ENCODE measurements at places on chromosomes 3 and 15.

- DNase-seq, result no peak
Observed at GRCh38 chr3:11508346-11509172, 135.2 kb downstream of the VGLL4 start.

GRCh38 chr3:45084820-45085816, 59.0 kb downstream of the CLEC3B start:
- DNase-seq, result no peak

DNA sequence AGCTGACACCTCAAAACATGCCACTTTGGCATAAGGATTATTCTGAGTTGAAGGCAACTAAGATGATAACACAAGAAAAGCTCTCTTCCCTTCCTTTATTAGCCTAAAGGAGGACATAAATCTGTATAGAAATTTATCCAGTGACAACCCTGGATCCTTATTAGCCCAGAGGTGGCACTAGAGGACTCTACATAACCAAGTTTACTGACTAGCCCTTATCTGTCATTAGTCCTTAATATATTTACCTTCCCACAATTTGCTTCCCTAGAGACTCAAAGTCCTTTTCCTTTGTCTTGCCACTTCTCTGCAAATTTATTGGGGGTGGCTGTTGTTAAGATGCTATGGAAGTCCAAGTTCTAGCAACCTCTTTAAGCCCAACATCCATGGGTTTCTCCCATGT, 26.7 kb downstream of the CEP70 start:
- no peak for DNase-seq

DNA sequence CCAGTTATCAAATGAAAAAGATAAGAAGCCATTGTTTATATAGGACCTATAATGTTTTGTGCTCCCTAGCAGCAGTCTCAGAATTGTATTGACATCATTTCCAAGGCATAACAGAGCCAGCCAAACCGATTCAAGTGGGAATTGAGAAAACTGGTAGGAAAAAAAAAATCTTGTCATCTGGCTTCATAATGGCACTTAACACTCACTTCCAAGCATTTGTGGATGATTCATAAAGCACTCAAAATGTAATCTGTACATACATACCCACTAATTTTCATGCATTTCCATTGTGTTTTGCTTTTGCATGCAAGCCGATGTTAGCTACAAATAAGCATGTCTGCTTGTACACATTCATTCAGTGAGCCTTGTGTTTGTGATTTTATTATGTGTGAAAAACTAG, 18.6 kb upstream of the TRPC1 start:
- DNase-seq, result no peak

GRCh38 chr3:122992676-122993075, 34.9 kb downstream of the SEMA5B start:
- no peak for DNase-seq

DNA sequence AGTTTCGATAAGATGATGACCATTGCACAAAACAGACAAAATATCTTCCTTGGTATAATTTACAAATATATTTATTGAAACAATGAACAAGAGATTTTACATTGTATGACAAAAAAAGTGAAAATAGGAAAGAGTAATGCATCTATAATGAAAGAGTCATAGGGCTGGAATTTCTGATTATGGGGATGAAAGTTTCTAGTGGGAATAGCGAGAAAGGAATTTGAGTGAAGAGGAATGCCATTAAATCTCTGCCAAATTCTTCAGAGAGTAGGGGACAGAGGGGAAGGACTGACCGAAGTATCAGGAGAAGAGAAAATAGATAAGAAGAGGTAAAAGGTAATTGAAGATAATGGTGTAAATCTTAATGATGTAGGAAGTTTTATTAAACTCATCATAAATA, 125.4 kb downstream of the VGLL3 start:
- DNase-seq, result no peak

GRCh38 chr3:128133273-128133883, 9.8 kb upstream of the RUVBL1 start:
- no peak for DNase-seq

DNA sequence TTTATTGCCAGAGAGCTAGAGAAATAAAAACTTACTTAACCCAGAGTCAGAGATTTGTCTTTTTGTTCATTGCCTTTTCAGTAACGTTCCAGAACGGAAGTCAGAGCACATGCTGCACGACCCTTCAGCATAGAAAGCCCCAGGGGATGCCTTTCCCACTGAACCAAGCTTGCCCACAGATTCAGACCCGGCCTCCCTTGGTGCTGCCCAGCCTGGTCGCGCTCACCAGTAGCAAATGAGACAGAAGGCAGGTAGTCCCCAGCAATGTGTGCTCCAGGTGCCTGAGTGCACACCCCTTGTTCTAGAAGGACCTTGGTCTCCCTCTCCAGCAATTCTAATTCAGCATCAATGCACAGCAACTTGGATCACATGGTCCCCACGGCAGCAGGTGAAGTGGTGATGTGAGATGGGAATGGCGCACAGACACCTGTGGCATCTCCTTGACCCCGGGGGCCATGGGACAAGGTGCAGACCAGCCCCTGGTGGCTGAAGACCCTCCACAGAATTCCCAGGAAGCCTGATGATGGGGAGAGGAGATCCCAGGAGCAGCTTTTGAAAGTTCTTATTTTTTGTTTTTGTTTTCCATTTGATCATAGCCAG, 91.8 kb upstream of the IQSEC1 start:
- no peak for DNase-seq

DNA sequence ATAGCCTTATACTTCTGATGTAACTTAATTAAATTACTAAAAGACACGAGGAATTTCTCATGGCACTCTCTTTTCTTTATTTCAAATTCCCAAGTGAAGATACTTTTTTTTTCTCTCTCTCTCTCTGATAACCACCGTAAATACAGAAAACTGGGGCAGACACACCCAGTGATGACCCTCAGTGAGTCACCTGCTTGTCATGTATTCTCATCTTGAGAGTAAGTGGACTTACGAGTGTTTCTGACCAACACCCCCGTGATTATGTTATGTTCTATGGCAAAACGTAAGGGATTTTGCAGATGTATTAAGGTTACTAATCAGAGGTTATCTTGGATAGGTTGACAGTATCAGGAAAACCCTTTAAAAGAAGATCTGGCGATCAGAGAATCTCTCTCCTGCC, 348.8 kb upstream of the ZNF717 start:
- no peak for DNase-seq

DNA sequence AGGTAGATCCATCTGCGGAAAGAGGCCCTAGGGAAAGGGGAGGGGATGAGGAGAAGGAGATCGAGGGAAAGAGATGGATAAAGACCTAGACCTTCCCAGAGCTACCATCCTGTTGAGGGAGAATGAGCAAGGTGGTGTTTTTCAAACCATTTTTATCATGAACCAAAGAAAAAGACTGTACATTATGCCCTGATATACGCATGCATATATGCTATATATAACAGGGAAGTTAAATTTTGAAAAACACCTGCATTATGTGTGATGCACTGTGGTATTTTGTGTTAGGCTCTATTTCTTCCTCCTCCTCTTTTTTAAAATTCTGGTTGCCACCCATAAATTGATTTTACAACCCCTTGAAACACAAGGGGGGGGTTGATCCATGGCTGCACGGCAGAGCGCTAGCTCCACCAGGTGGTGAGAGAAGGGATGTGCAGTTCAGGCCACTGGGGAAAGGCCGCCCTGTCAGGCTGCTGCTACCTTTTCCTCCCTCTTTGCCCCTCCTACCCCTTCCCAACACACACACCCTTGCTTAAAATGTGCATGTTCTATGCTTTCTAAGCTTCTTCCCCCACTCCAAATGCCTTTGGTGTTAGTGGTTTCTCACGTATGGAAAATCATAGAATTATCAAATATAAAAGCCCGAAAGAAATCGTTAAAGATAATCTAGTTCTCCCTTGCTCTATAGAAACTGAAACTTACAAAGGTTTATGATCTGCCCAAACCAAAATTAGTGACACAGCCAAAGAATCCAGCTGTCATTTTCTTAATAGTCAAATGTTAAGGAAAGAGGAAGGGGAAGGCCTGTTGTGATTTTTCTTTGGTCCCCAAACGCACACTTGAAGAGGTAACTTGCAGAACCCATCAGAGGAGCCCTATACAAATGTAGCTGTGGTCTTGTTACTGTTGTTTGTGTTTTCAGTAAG, 262.0 kb upstream of the UMPS start:
- peak; percentile 31 for DNase-seq

DNA sequence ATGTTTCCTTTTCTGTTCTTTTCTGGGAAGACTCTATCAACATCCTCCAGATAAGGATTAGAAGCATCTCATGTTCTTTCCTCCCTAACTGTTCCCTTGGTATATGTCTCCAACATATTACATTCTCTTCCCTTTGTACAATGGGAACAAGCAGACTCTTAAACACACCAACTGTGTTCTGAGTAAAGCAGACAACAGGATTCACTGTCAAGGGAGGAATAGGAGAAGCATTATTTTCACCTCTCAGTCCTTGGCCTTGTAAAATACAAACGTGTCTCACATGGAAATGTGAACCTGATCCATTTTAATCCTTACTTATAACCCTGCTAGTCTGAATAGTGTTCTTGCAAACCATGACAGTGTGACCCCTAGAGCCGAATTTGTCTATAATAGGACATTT, 19.6 kb downstream of the GYG1 start:
- no peak for DNase-seq

DNA sequence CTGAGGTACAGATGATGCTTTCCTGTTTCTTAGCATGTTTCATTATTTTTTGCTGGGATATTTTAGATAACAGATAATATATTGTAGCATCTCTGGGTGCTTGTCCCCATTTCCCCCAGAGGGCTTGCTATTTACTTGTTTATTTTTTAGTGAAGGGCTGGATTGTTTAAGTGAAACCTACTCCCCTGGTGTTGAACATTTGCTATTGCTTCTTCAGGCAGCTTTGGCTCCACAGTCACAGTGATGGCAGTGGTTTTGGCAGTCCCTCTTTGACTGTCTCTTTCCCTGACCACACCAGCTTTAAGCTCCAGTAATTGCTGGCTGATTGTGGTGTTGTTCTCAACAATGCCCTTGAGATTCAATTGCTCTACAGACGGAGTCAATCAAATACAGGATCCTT, 128.9 kb downstream of the KLF13 start:
- DNase-seq, result no peak

GRCh38 chr15:27499191-27499590, 528.2 kb downstream of the GABRG3 start:
- no peak for DNase-seq

- DNase-seq, result no peak
Observed at GRCh38 chr15:61534986-61535385, 305.9 kb upstream of the RORA start.

GRCh38 chr3:142436951-142437585, 10.8 kb downstream of the XRN1 start:
- DNase-seq, result no peak

GRCh38 chr15:41291065-41291631, 41.2 kb downstream of the OIP5 start:
- DNase-seq, result no peak

DNA sequence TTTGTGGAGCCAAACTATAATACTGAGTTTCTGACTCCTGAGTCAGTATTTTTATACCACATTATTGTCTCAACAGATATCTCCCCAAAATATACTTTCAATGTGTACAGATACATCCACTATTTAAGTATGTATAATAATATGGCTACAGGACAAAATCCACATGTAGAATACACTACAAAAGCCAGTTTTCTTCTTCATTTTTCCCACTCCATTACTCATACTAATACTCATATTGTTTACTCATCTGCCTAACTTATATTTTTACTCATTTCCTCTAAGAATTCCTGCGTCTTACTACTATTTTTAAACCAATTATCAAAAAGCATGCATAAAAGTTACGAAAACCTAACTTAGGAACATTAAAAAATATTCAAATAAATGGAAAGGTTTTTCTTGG, 440.8 kb downstream of the ZNF385D start:
- no peak for DNase-seq

- no peak for DNase-seq
Observed at GRCh38 chr3:147371771-147372340, 34.5 kb downstream of the ZIC4 start.

- DNase-seq, result no peak
Observed at GRCh38 chr15:90413411-90414379, 25.7 kb downstream of the IQGAP1 start.

DNA sequence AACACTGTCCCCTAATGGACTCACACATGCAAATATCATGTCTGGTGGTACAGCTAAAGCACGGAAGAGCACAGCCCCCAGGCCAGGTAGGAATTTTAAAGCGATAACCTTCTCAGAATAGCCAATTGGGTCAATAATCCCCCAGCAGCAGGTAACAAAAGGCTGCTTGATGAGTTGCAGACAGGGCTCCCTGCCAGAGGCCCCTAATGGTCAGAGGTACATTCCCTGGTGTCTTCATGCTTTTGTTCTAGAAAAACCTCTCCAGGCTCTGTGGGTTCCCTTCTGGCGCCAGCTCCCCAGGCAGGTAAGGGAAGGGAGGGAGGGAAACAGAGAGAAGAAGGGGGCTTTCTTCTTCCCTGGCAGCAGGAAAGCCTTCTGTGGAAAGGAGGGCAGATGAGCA, 43.4 kb upstream of the PRTG start:
- no peak for DNase-seq

DNA sequence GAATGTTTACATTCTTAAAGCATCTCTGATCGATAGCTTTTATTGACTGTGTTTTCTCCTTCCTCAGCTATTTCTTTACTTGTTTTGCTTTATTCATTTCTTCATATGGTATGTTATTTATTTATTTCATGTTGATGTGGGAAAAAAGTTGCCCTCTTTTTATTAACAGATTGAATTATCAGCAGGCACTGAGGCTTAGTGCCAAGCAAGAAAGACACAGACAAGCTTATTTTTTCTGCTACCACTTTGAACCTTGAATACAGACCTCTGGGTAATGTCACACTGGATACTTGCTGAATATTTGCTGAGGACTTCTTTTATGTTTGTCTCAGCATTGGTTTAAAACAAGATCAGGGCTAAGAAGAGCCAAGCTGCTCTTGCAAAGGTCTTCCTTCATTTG, 162.0 kb upstream of the CNTN6 start:
- DNase-seq, result no peak

- DNase-seq, result no peak
Observed at GRCh38 chr3:197700095-197700494, 36.6 kb downstream of the RUBCN start.

GRCh38 chr15:88621789-88622604, 857 bp downstream of the AEN start:
- no peak for DNase-seq

- DNase-seq, result no peak
Observed at GRCh38 chr3:42711491-42712343, 9.1 kb upstream of the HHATL start.

DNA sequence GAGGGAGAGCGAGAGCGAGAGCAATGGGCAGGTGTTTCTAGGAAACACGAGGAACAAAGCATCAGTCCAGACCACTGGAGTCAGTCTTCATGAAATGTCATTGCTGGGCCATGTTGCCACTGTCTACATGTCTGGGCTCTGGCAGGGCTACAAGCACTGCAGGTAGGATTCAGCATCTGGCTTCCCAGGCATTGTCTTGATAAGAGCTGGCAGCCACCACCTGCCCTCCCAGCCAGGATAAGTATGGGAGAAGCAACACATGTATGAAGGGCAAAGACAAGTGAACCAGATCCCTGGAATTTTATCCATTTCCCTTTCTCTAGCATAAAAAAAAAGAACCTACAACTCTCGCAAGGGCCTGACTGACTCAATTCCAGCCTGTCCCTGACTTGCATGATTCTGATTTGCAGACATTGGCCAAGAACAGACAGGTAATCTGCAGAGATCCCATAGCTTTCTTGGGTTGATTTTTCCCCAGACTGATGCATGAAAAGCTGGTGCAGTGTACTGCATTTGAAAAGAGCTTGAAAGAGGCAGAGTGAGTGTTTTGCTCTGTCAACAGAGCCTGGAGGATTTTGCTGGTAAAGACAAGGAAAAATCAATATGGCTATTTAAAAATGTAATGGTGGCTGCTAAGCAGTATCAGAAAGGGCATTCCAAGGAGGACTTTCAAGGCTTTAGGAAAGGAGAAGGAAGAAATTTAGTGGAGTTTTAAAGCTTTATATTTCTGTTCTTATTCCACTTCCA, 157.2 kb upstream of the MYRIP start:
- DNase-seq, result no peak

All from T-helper 2 cell (primary cell).